Neural progenitor cell (in vitro differentiated cells): ENCODE measurements at places on chromosomes 16 and 17. TPM values are rescaled to one million over a fixed set of nuclear protein-coding genes. Genes with fewer than 3 reads are reported as not detected.

The AGRP gene
- not detected in 2 replicates for total RNA-seq

The FLII gene
- 117 and 193 TPM in 2 replicates for total RNA-seq

The SPN gene
- 0.02 and 0.25 TPM in 2 replicates for total RNA-seq

The LGALS9B gene
- not detected in 2 replicates for total RNA-seq

The DNAH9 gene
- total RNA-seq = 0.62 and 1.3 TPM in 2 replicates
